ENCODE measurements at places on chromosomes 4 and X. TPM values are rescaled to one million over a fixed set of nuclear protein-coding genes. Genes with fewer than 3 reads are reported as not detected.

SNCA gene
- total RNA-seq = 8.7 TPM

FHL1 gene
- total RNA-seq = 42.0 TPM

LINC00632 gene
- 1.4 TPM for total RNA-seq

ZNF732 gene
- total RNA-seq = 0.79 TPM

EDNRA gene
- 11.7 TPM for total RNA-seq

LAGE3 gene
- 27.9 TPM for total RNA-seq

TENM3 gene
- total RNA-seq = 11.2 TPM

GAGE2A gene
- total RNA-seq = not detected

BEND2 gene
- not detected for total RNA-seq

HGFAC gene
- not detected for total RNA-seq

TASL gene
- total RNA-seq = not detected

PAK3 gene
- 2.3 TPM for total RNA-seq

TMPRSS11E gene
- not detected for total RNA-seq

GRIPAP1 gene
- total RNA-seq = 31.1 TPM

FAM47A gene
- total RNA-seq = not detected

FAM47C gene
- not detected for total RNA-seq

PRAF2 gene
- total RNA-seq = 18.1 TPM

RPA4 gene
- total RNA-seq = not detected

PABPC5 gene
- 1.7 TPM for total RNA-seq

CLIC2 gene
- total RNA-seq = not detected

NRK gene
- total RNA-seq = 8.1 TPM

TMPRSS11F gene
- not detected for total RNA-seq

SPIN2A gene
- total RNA-seq = not detected

GAGE12F gene
- total RNA-seq = not detected

All from kidney epithelial cell (primary cell).